Osteoblast (primary cell): ENCODE measurements at places on chromosomes 12 and 14. TPM values are rescaled to one million over a fixed set of nuclear protein-coding genes. Genes with fewer than 3 reads are reported as not detected.

Gene EML5
- under 0.01 TPM in 2 replicates for total RNA-seq

Gene TGM1
- 0.36 and 1.2 TPM in 2 replicates for total RNA-seq

Gene SLC22A17
- total RNA-seq = 18.1 and 19.7 TPM in 2 replicates

Gene LYZ
- total RNA-seq = 1.8 and 8.3 TPM in 2 replicates

Gene RERGL
- not detected in 2 replicates for total RNA-seq

Gene JPH4
- not detected in 2 replicates for total RNA-seq

Gene IAPP
- total RNA-seq = not detected in 2 replicates

Gene SYNDIG1L
- not detected in 2 replicates for total RNA-seq

Gene FBLN5
- 22.1 and 27.7 TPM in 2 replicates for total RNA-seq

Gene MIP
- total RNA-seq = not detected in 2 replicates

Gene LPAR5
- total RNA-seq = under 0.01 TPM in 1 of 2 replicates, not detected in the other

Gene C12orf56
- under 0.01 and 0.36 TPM in 2 replicates for total RNA-seq

Gene KLRC4
- not detected in 2 replicates for total RNA-seq

Gene LARP4
- 36.5 and 37.6 TPM in 2 replicates for total RNA-seq

Gene CD4
- 10.9 and 15.0 TPM in 2 replicates for total RNA-seq

Gene CLEC4D
- total RNA-seq = not detected in 2 replicates

Gene CNTN1
- 0.29 and 0.36 TPM in 2 replicates for total RNA-seq
